ENCODE measurements at places on chromosomes 4 and X.
A peak's percentile ranks its signal among the peaks of the same experiment; 100 is the strongest.

DNA sequence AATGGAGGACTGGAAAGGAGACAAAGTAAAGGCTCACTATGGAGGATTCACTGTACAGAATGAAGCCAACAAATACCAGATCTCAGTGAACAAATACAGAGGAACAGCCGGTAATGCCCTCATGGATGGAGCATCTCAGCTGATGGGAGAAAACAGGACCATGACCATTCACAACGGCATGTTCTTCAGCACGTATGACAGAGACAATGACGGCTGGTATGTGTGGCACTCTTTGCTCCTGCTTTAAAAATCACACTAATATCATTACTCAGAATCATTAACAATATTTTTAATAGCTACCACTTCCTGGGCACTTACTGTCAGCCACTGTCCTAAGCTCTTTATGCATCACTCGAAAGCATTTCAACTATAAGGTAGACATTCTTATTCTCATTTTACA is 6.8 kb downstream of the FGB start:
- DNase-seq, result no peak

- no peak for DNase-seq
Observed at GRCh38 chrX:19747652-19748610, 139.5 kb downstream of the SH3KBP1 start.

GRCh38 chr4:70515367-70516250 is 2.8 kb upstream of the AMTN start:
- DNase-seq, result peak; percentile 70

DNA sequence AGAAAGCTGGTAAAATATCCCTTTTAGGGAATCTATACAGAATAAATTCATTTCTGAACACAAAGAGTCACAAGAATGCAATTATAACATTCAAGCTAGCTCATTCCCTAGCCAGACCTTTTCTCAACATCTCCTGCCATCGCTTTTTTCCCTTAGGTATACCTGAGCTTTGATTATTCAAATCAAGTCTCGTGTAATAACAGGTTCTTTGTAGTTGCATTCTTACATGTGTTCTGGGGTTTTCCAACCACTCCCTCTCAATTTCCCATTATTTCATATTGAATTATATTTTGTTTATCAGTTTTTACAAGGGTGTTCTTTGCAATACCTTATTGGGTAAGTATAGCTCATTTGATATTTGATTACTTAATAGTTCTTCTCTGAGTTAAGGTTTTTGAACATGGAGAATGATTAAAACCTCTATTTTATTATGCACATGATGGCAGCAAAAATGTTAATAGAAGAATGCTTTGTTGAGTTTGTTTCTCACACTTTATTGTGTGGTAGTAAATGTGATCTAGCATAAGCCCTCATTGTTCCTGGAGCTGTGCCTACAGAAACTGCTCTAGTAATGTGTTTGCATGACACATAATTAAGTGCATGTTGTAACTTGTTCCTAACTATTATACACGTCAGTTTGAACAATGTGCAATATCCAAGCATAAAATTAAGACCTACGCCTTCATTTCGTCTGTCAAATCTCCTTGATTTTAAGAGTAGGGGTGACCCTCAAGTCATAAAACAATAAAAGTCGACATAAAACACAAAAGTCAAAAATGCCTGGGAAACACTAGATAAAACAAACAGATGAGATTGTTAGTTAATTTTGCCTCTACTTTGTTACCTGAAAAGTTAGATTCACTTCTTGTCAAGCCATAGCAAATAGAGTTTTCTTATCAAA is 124.0 kb upstream of the POF1B start:
- no peak for DNase-seq

DNA sequence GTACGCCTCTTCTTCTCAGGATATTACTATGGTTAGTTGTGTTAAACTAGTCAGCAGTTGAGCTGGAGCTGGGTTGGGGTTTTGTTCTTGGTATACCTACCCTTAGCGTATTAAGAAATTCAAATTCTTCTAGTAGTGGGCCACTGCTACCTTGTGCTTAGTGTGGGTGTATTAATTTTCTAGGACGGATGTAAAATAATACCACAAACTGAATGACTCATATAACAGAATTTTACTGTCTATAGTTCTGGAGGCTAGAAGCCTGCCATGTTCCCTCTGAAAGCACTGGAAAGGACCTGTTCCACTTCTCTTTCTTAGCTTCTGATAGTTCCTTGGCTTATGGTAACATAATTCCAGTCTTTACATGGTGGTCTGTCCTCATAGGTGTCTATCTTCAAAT is 1274.7 kb downstream of the ADGRL3 start:
- DNase-seq, result no peak

GRCh38 chr4:117773064-117773936 is 261.0 kb upstream of the NDST3 start:
- no peak for DNase-seq

All from MG63 (cell line).